ENCODE measurements at places on chromosomes 1 and 21.

- no peak for DNase-seq
Measured at GRCh38 chr1:44994309-44994898, 8.0 kb upstream of the EIF2B3 start.

- no peak for DNase-seq
Measured at GRCh38 chr1:226128487-226129075, 58.0 kb downstream of the ACBD3 start.

- no peak for DNase-seq
Measured at GRCh38 chr1:59089922-59090457, 206.9 kb upstream of the FGGY start.

DNA sequence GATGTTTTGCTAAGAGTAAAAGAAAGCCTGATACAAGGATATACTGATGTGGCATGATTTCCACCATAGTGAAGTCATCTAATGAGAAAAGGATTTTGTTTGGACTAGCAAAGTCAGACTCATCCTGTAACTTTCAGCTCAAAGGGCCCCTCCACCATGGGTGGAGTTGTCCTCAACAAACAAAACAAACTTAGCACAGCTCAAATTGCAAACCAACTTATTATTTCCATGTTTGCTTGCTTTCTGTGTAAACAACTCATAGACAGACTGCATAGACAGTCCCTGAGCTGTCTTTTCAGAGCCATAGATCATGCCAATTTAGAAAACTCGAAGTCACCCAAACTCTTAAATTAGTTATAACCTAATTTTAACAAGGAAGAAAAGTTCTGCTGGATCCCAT, 69.4 kb upstream of the VAV3 start:
- DNase-seq: no peak

GRCh38 chr1:223802602-223803001, 43.1 kb downstream of the TP53BP2 start:
- no peak for DNase-seq

- DNase-seq: no peak
Measured at GRCh38 chr21:38396325-38396724, 102.0 kb downstream of the ERG start.

GRCh38 chr1:207228987-207229386, 92.5 kb upstream of the CD55 start:
- DNase-seq: no peak

DNA sequence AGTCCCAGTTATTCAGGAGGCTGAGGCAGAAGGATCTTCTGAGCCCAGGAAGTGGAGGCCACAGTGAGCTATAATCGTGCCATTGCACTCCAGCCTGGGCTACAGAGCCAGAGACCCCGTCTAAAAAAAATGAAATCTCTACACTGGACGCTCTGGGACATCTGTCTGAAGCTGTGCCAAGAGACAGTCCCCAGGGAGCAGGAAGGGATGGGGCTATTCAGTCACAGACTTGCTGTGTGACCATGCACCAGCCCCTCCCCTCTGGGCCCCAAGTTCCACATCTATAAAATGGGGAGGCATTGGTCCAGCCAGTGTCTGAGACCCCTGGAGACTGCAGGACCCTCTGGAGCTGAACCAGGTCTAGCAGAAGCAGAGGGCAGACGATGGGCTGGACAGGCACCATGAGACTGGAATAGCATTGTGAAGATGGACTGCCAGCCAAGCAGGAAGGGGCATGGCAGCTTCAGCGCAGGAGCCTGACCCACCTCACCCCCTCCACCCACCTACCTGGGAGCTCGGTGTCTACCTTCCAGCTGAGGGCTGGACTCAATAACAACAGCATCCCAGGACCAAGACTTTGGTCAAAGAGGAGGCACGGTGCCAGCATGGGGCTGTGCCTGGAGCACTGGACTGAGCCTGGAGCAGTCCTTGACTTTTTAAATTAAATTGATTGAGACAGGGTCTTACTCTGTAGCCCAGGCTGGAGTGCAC, 1.4 kb downstream of the TMEM54 start:
- no peak for DNase-seq

GRCh38 chr21:26655460-26655859, 82.4 kb upstream of the CYYR1 start:
- no peak for DNase-seq

GRCh38 chr1:63945943-63946342, 172.1 kb downstream of the ROR1 start:
- no peak for DNase-seq

DNA sequence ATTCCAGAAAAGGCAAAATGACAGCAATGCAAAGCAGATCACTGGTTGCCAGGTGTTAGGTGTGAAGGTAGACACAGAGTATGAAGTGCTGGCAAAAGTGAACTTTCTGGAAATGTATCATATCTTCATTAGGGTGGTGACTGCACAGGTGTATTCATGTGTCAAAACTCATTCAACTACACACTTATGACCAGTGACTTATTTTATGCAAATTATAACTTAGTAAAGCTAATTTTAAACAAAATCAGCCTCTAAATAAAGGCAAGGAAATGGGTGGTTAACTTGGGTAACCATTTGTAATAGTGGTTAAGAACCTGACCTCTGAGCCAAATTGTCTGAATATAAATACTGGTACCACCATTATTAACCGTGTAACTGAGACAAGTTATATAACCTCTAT, 7.4 kb downstream of the COP1 start:
- no peak for DNase-seq

- DNase-seq: no peak
Measured at GRCh38 chr1:10870493-10871096, 74.1 kb upstream of the CASZ1 start.

DNA sequence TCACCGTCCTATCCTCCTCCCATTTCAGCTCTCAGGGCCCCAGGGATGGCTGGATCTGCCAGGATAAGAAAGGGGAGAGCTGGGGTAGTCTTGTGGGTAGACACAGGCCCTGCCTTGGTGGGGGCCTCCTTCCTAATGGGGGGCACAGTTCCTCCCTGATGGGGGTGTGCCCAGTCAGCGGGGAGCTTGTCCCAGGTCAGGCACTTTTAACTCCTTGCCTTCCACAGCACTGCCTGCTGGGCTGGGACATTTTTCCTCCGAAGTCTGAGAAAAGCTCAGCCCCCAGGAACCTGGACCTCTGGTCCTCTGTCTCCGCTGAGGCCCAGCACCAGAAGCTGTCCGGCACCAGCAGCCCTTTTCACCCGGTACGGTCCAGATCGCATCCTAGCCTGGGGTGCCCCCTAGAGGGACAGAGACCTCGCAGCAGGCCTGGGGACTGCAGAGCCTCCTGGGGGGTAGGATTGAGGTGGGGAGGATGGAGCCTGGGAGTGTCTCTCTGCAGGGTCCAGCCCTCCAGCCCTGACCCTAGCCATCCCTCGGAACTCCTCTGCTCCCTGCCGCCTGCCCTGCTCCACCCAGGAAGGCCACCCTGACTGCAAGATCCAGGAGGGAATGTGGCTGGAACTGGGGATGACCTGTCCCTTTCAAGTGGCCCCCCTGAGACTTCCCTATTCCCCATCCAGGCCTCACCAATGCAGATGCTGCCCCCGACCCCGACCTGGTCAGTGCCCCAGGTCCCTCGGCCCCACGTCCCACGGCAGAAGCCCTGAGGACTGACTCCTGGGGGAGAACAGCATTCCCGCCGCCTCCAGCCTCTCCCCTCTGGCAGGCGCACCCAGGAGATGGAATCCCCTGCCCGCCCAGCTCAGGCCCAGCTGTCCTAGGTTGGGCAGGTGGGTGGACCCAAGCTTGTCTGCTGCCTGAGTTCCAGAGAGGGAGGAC, 12.0 kb downstream of the MIIP start:
- no peak for DNase-seq

GRCh38 chr1:184555665-184556641, 169.1 kb downstream of the C1orf21 start:
- DNase-seq: no peak

DNA sequence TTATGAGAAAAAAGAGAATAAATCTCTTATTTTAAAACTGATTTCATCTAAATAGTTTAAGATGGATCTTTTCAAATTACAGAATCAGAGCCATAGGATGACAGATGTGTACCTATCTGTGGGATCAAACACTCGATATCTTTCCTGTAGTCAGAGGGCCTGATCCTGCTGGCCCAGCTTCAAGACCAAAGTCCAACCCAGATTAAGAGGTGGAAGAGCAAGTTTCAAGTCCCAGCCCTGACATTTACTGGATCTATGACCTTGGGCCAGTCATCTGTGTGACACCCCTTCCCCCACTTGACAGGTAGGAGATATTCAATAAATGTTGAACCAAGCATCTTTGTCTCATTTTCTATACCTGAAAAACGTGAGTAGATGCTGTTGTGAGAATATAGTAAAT, 140.7 kb downstream of the FAM78B start:
- no peak for DNase-seq

DNA sequence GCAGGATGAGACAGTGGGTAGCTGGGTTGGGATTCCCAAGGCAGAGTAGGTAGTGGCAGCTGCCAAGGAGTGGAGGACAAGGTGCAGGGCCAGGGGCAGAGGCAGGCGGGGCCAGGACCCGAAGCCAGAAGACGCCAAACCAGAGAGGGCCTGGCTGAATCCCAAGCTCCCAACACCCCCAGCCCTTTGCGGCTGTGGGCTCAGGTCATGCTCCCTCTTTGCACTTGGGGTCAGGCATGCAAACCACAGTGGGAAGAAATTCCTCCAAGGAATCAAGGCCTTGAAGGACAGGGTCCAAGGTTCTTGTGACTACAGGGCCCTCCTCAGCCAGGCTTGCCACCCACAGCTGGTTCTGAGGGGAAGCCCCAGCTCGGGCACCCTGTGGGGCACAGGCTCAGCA, 6.2 kb downstream of the C1orf210 start:
- DNase-seq: no peak

- DNase-seq: no peak
Measured at GRCh38 chr21:34271189-34271851, 92.5 kb upstream of the KCNE2 start.

GRCh38 chr1:233019778-233020325, 69.4 kb downstream of the NTPCR start:
- DNase-seq: no peak

GRCh38 chr1:92536211-92536979, 49.7 kb upstream of the GFI1 start:
- no peak for DNase-seq

- DNase-seq: no peak
Measured at GRCh38 chr1:237921306-237921705, 30.6 kb upstream of the ZP4 start.
